ENCODE measurements at places on chromosomes 4 and X.

- DNase-seq, result no peak
Observed at GRCh38 chr4:9611101-9611500, 166.9 kb downstream of the DEFB131A start.

GRCh38 chrX:39995457-39995856 is 102.3 kb downstream of the BCOR start:
- no peak for DNase-seq

DNA sequence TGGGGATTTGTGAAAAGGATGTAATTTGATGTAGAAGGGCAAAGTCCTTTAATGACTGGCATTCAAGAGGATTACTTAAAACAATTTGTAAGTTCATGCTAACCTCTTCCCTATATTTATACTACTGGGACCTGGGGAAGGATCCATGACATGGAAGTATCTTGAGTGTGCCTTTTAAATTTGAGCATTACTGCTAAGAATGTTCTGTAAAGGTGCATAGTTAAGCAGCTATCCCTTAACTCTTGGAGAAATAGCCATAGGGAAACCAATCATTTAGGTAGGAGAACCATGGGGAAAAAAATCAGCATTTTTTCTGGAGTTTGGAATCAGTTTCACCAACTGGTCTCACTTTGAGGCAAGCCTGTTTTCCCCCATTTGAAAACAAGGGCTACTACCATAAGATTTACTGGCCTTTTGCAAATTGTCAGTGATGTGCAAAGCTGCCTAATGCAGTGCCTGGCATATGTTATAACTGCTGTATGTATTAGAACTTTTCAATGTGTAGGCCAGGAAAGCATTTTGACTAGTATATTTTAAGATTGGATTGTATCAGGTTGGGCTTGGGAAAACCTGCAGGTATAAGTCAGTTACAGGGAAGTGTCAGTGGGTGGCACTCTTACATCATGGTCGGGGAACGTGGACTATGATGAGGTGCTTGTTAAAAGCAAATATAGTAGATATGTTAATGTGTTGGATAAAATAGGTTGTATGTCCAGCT is 72.1 kb downstream of the PRSS12 start:
- peak; percentile 35 for DNase-seq

- peak; percentile 75 for DNase-seq
Observed at GRCh38 chr4:15654593-15655222, 449 bp downstream of the FBXL5 start.

GRCh38 chr4:121236353-121237068 is 72.4 kb upstream of the TNIP3 start:
- DNase-seq, result no peak

- no peak for DNase-seq
Observed at GRCh38 chr4:74504212-74504611, 59.3 kb downstream of the AREG start.

DNA sequence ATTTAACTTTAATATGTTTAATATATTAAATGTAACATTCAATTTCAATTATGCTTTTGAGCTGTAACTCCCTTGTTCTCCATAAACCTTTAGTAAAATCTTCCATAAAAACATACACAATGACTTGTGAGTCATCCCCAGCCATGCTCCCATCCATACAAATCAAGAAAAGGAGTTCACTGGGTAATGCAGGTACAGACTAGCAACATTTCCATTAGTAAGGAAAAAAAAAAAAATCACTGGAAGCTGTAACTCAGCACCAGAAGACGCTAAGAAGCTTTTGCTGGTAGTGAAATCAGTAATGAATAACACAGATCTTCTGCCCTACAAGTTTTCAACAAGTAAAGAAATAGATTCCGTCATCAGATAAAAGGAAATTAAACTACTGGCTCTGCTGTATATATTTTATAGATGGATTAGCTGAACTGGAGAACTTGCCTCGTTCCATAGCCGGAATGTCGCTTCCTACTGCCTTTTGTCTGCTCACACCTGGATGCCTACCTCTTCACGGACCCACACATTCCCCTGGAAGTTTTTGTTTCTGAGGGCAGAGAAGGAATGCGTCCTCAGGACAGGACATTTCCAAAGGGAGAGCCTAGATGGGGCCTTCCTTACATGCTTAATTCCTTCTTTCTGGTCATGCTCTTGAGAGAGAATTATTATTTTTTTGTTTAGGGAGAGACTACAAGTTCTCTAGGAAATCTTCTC is 298.4 kb upstream of the ANKRD50 start:
- peak; percentile 35 for DNase-seq

GRCh38 chr4:124025428-124025827 is 628.8 kb downstream of the SPRY1 start:
- DNase-seq, result no peak

GRCh38 chr4:186201535-186202230 is 10.3 kb downstream of the CYP4V2 start:
- peak; percentile 74 for DNase-seq

DNA sequence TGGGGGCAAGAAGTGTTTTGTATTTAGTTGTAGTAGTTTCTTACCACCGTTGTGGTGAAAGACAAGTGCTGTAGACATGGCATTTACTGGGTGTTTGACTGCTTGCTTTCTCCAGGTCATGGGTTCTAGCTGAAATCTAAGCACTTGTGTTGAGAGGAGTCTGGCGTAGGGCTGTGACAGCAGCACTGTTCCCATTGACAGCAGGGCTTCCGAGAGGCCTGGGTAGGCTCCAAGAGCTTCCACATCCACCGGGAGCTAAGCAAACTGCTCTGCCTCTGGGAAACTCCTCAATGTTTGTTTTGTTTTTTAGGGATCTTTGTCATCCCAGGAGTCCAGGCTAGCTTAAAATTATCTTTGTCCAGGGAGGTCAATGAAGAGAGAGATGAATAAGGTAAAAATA is 44.3 kb downstream of the BMPR1B start:
- DNase-seq, result no peak

DNA sequence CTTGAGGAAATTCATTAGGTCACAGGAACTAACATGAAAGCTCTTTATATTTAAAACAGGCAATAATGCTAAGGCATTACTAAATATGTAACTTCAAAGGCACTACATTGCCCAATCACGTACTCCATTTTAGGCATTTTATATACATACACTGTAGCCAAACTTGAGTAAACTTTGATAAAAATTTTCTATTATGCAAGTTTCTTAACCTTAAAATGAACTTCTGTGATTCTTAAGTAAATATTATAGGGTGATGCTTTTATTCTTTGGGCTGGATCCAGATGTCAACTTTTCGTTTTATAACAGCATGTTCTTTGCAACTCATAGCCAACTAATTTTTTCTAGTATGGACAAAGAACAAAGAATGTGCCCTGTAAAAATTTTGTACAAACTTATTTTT is 28.3 kb upstream of the MAP9 start:
- no peak for DNase-seq

GRCh38 chr4:165508372-165509120 is 129.7 kb downstream of the CPE start:
- no peak for DNase-seq

DNA sequence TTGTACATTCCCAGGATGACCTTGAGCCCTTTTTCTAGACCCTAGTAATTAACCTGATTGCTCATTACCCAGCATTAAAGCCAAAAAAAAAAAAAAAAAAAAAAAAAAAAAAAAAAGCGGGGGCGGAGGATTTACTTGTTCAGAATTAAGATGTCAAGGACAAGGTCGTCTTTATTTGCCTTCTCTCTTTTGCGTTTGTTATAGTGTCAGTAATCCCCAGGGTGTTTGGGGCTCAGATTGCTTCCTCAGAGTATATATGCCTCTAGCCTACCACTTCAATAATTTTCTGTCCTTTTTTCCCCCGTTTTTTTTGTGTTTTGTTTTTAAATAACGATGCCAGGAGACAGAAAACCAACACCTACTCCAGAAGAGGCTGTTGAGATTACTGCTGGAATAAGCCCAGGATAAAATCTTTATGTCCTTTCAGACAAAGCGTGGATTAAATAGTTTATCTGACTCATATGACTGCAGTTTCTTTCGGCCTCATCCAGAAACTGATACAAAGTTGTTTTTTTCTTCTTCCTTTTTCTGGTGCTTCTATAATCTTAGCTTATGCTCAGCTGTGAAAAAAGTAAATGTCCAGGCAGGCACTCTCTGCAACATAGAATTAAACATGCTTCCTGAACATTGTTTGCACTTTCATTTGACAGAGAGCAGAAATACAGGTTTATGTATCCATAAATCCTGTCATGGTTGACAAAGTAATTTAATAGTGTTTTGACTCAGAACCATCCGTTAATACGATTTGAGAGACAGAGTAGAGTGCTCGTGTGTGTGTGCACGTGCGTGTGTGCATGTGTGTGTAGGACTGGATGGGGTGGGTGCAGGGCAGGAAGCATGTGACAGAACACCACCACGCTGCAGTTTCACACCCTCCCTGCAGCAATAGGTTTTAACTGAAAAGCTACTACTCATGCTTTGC is 138.6 kb downstream of the AFF1 start:
- DNase-seq, result no peak

DNA sequence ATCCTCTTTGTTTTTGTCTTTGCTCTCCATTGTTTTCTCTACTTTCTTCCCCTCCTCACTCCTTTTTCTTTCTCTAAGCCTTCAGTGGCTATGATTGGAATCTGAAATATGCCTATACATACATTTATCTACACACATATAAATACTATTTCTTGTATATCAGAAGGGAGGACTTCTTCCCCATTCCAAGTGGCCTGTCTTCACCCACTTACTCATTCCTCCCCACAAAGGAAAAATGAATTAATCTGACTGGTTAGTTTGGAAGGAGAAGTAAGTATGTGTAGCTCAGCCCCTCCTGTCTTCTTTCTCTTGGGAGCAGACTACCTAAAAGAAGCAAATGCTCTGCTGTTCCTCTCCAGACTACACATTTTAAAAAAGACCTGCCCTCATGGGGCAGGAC is 17.7 kb downstream of the GUCY2F start:
- DNase-seq, result no peak

GRCh38 chr4:83527671-83528070 is 8.2 kb upstream of the GPAT3 start:
- no peak for DNase-seq

DNA sequence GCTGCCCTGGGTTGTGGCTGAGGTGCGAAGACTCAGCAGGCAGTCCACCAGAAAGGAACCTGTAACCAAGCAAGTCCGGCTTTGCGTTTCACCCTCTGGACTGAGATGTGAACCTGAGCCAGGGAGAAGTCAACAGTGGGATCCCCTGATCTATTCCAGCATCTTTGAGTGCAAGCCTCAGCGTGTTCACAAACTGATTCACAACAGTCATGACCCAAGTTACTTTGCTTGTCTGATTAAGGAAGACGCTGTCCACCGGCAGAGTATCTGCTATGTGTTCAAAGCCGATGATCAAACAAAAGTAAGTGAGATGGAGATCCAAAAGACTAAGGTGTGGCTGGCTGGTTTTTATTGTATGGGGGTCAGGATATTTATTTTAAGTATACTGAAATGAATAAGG is 11.3 kb downstream of the TBC1D1 start:
- no peak for DNase-seq

- DNase-seq, result no peak
Observed at GRCh38 chr4:126513596-126513995, 1119.2 kb upstream of the INTU start.

GRCh38 chr4:73730867-73731266 is 9.5 kb upstream of the CXCL8 start:
- DNase-seq, result no peak

GRCh38 chrX:10159145-10159468 is 2.3 kb downstream of the CLCN4 start:
- no peak for DNase-seq
